ENCODE measurements at places on chromosomes 3 and 15.

DNA sequence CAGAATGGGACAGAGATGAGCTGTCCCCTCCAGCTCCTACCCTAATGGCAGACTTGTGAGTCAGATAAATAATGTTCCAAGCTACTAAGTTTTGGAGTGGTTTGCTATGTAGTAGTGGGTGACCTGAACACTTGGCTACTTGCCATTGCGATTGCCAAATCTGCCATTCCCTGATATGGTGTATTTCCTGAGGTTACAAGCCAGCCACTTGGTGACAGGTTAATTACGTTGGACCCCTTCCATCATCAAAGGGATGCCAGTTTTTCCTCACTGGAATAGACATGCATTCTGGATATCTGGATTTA lies 33.6 kb downstream of the MORF4L1 start:
- no peak for DNase-seq

DNA sequence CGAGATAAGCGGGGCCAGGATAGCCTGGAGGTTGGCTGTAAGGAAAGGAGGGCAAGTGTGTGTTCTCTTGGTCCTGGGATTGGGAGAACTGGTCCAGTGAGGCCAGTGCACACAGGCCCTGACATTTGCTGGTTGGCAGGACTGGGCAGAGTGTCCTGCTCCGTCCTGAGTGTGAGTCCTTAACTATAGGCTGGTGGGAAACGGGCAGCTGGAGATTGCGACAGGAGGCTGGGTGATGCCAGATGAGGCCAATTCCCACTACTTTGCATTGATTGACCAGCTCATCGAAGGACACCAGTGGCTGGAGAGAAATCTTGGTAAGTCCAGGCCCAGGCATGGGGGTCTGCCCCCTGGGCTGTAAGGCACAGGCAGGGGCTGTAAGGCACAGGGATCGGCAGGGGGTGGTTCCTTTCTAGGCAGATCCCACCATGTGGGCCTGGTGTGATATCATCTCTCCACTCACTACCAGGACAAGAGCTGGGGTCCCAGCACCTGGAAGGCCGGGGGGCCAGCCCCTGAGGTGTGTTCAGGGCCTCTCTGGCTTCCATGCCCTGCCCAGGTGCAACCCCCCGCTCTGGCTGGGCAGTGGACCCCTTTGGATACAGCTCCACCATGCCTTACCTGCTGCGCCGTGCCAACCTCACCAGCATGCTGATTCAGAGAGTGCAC lies 3.2 kb downstream of the MAN2A2 start:
- no peak for DNase-seq

DNA sequence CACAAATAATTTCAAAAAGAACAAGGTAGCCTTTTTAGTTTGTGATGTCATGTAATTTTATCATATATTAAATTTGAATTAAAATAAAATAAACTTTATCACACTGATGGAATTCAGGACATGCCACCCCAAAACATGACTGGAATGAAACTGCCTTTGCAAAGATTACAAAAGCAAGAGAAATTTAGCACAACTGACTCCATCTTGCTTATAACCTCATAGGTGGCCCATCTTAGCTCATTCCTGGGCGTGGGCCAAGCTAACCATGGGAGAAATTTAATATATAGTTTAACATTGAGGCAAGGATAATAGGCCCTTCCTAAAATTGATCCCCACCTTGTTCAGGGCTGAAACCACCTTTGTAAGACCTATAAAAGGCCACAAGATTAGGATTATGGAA lies 235.6 kb downstream of the ZNF385D start:
- no peak for DNase-seq

GRCh38 chr3:47133641-47134040 lies 30.3 kb downstream of the SETD2 start:
- no peak for DNase-seq

DNA sequence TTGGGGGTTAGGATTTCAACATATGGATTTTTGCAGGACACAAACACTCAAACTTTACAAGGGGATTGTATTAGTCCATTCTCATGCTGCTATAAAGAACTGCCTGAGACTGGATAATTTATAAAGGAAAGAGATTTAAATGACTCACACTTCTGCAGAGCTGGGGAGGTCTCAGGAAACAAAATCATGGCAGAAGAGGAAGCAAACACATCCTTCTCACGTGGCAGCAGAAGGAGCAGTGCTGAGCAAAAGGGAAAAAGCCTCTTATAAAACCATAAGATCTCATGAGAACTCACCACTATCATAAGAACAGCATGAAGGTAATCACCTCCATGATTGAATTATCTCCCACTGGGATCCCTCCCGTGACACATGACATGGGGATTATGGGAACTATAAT lies 1183.1 kb downstream of the ZPLD1 start:
- no peak for DNase-seq

- no peak for DNase-seq
These were observed 119.4 kb downstream of the LIPC start for GRCh38 chr15:58551084-58551763.

DNA sequence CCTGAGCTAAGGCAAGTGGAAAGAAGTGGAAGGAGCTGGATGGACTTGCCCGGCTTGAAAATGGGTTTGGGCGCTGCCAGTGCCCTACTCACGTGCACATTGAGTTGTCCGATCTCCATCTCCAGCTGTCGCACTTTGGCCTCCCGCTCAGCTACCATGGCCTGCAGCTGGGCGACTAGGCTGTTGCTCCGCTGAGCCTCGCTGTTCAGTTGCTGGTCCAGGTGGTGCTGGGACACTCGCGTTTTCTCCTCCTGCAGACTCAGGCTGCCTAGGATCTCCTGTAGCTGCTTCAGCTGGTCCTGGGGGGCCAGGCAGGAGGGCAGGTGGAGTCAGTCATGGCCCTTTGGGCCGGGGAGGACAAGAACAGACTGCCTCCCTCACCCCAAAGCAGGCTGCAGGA lies 33.0 kb upstream of the HHATL start:
- DNase-seq, result no peak

DNA sequence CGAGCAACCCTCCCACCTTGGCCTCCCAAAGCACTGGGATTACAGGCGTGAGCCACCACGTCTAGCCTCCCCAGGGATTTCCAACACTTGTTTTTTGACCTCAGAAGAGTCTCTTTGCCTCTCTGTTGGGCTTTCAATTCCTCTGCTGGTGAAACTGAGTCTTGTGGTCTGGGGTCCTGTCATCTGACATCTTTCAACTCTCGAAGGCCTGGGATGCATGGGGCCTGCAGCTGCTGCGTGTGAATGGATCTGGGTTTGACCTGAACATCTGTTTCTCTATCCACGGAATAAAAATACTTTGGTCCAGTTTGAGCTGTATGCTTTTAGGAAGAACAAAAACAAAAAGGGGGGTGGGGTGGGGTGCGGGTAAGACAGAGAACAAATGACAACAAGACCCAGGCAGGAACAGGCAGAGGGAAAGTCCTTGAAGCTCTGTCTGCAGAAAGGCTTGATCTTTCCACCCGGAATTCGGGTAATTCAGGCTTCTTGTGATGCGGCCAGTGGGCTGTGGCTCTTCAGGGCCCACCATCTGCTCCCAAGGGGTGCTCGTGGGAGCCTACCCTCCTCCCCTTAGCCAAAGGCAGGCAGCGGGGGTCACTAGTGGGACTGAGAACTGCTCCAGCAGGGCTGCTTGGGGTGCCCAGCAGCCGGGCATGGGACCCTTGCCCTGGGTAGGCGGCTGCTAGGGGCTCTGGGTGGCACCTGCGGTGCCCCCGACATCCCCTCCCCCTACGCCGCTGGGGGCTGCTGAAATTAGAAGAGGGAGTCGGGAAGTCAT lies 71.5 kb downstream of the SLC12A8 start:
- no peak for DNase-seq

GRCh38 chr15:24683736-24684135 lies 8.2 kb downstream of the NPAP1 start:
- DNase-seq, result no peak

DNA sequence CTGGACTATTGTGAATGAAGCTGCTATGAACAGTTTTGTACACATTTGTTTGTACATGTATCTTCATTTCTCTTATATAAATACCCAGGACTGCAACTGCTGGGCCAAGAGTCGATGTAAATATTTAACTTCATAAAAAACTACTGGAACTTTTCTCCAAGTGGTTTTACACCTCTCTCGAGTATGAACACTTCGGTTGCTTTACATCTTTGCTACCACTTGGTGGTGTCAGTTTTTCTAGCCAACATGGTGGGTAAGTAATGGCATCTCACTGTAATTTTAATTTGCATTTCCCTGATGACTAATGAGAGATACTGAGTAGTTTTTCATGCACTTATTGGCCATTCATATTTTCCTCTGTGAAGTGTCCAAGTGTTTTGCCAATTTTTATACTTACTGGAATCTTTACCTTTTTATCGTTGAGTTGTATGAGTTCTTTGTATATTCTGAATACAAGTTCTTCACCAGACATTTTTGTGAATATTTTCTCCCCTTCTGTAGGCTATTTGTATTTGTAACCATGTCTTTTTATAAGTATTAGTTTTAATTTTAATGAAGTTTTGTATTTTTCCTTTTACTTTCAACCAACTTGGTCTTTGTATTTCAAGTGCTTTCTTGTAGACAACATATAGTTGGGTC lies 44.4 kb downstream of the PCOLCE2 start:
- DNase-seq, result no peak

GRCh38 chr15:53511175-53511574 lies 248.3 kb downstream of the WDR72 start:
- DNase-seq, result no peak

- no peak for DNase-seq
These were observed 1.6 kb downstream of the EIF4E3 start for GRCh38 chr3:71723452-71724170.

DNA sequence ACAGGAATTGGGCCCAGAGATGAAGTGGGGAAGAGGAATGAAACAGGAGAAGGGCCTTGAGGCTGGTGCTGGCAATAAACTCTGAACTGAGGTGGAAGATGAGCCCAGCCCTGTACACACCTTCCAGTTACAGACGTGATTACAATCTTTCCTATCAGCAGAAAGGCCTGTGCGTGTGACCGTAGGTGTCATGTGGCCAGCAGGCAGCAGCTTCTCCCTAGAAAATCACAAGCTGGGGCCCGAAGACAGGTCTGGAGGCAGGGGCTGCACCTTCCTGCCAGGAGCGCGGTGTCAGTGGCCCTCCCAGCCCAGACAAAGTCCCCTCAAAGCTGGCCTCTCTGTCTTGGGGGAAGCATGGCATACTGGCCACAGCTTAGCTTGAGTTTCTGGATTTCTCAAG lies 16.7 kb upstream of the PIGZ start:
- no peak for DNase-seq

- DNase-seq, result no peak
These were observed 978.6 kb downstream of the PLOD2 start for GRCh38 chr3:145182196-145182911.

- DNase-seq, result no peak
These were observed 20.4 kb downstream of the IGF1R start for GRCh38 chr15:98668566-98669308.

GRCh38 chr3:155704061-155704460 lies 40.8 kb downstream of the PLCH1 start:
- no peak for DNase-seq

- no peak for DNase-seq
These were observed 81.9 kb upstream of the HES1 start for GRCh38 chr3:194054016-194054415.

GRCh38 chr3:126533506-126533905 lies 9.6 kb downstream of the CHST13 start:
- no peak for DNase-seq

DNA sequence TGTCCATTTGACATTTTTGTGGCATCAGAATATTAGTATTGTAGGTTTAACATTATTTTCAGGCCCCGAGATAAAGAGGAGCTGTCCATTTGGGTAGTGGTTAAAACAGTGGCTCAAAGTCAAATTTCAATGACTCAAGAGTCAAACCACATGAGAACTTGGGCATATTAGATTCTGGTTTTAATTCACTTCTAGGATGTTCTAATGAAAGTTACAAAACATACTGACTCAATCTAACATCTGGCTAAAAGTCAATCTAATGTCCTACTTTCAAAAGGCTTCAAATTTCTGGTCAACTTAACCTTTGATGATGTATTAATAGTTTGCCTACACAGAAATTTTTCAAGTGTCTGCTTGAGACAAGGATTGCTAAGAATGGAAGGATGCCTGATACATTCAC lies 112.4 kb downstream of the ABI3BP start:
- no peak for DNase-seq

DNA sequence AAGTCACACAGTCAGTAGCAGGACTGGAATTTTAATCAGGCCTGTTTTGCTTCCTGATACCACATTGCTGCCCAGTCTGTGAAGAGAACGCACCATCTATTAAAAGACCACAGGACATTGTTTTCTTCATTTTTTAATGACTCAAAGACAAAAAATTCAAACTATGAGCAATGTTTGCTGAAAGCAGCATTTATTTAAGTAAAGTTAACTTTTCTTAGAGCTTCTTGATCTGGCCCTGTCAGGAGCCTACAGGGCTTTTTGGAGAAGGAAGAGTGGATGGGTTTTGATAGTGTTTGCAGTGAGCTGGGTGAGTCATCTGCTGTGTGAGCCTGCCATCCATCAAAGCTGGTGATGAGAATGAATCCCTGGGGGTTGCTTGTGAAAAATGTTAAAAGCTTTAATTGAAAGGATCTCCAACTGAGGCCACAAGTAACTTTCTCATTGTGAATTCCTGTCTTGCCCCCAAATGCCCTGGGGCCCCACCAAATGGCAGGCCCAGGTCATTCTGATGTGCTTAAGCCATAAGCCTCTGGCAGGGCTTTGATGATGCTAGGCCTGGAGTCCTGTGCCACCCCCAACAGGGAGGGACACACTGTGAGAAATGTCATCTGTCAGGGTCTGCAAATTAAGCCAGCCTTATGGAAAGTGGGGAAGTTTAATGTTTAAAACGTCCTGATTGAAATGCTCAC lies 136.2 kb upstream of the PFN2 start:
- peak; percentile 97 for DNase-seq

DNA sequence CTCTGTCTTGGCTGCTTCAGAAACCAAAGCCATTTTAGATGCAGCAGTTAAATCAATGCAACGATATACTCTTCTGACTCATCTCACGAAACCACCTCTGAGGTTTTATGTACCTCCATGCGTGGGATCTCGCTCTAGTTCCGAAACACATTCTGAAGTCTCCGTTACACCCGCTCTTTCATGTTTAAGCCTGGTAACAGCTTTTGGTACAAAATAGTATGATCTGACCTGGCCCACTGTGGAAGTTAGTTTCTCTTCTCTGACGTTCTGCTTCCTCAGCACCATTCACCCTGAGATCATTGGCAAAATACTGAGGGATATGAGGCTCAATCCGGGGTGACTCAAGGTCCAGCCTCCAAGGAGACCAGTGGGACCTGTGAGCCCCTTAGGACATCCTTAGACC lies 121.9 kb downstream of the TMEM266 start:
- DNase-seq, result no peak

DNA sequence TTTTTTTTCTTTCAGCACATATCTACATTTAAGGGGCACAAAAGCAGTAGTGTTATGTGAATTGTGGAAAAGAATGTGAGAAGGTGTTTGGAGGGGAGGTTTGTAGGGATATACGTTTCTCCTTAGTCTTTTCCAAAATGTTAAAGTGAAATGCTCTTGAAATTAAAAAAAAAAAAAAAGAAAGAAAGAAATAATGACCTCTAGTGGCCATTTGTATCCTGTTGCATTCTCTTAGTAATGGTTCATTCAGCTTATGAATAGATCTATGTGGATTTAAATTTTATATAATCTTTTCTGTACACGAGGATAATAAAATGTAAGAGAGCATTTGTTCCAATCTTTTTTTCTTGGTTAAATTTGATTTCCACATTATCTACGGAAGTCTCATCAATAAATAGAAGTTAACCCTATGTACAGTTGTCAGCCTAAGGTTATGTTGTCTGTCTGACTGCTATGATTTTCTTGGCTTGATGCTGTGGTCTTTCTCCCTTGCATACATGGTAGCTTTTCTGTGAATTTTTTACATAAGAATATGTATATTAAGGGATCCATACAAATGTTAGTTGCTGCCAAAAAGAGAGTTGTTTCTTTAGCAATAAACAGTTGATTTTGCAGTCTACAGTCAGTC lies 1.7 kb downstream of the P2RY13 start:
- DNase-seq, result no peak
